ENCODE measurements at places on chromosomes 2 and 18.

DNA sequence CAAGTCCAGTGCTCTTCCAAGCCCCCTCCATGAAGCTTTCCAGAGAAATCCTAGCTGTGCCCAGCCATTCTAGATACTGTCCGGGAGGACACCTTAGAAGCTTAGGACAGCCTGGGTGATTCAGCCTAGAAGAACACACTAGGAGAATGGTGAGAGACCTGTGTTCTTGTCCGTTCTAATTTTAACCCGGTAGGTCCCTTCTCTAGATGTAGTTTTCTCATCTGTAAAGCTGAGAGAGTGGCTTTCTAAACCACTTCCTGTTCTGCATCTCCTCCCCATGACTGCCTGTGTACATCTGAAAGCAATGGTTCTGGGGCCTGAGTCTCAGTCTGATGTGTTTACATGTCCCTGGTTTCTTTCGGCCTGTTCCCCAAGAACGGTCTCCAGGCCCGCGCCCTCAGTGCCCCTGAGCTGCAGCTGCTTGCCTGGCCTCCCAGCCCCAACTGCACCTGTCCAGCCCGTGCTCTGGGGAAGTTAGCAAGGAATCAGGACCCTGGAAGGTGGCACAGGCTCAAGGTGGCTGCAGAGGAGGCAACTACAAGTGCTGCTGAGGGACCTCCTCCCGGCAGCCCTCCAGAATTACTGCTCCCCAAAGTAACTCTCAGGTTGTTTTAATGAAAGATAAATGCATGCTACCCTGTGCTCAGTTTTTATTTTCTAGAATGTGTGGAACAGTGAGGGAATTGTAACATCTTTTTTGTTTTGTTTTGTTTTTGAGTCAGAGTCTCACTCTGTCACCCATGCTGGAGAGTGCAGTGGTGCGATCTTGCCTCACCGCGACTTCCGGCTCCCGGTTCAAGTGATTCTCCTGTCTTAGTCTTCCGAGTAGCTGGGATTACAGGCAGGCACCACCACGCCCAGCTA, 105.9 kb downstream of the LBH start:
- DNase-seq = no peak

- no peak for DNase-seq
These were observed 32.9 kb downstream of the MBP start for GRCh38 chr18:77099485-77100370.

DNA sequence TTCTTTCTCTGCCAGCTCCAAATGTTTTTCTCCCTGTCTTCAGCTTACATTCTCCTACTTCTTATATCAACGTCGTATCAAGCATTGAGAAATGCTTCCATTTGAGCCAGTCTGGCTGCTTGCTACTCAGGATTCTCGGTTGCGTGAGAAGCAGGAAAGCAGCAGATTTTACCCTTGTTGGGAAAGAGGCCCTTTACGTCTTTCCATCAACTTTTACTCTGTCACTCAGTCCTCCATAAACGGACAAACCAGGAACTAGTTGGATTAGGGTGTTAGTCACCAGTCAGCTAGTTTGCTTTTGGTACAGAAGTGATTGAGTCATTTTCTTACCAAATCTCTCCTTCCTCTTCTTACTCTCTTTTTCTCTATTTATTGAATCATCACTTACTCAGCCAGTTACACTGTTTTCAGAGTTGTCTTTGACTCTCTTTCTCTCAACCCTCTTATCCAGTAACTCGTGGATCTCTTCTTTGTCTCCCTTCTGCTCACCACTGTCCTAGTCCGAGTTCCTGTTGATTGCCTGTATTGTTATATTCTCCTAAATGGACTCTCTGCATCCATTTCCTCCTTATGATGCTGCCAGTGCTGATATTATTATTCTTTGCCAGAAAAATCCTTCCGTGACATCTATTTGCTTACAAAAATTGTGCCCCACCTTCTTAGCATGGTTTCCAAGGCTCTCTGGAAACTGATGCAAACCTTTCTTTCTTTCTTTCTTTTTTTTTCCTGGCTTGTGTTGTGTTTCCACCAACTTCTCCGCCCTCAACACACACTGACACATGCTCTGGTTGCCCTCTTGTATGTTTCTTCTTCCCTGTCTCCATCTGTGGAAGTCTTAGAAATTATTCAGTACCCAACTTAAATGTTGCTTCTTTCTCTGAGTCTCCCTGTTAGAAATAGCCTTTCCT, 61.5 kb downstream of the VRK2 start:
- no peak for DNase-seq

- no peak for DNase-seq
These were observed 261.6 kb upstream of the ZNF804A start for GRCh38 chr2:184336688-184337087.

GRCh38 chr2:54666634-54667265, 56.7 kb upstream of the EML6 start:
- no peak for DNase-seq

- DNase-seq = no peak
These were observed 347.6 kb downstream of the CTNNA2 start for GRCh38 chr2:79860228-79861058.

- DNase-seq = peak; percentile 75
These were observed 526.2 kb upstream of the TNP1 start for GRCh38 chr2:217386041-217386440.

- DNase-seq = no peak
These were observed 954.1 kb downstream of the DSC3 start for GRCh38 chr18:30088238-30089015.

DNA sequence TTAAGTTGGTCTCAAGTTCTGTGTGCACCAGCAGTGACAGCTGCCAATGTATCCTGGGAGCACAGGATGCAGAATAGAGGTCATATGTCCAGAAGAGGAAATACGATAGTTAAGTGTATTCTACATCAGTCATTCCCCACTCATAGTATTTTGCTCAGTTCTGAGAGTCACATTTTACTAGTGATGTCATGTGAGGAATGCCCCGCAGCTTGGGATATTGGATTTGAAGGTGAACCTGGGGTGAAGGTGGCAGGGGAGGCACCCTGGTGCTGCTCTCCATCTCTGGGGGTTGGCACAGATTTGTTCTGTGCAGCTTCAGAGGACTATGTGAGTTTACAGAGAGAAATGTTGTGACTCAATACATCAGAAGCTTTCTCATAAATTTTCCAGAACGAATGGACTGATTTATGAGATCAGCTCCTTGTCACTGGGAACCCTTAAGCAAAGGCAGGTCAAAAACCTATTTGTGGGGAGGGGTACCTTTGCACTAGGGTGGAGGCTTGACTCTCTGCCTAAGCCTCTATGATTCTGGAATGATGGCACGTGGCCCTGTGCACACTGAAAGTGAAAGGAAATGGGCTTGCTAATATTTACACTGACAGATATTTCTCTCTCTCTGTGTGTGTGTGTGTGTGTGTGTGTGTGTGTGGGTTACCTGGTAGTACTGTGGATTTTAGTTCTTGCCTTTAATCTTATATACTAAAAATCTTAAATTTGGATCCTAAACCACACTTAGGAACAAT, 95.9 kb downstream of the NEB start:
- peak; percentile 31 for DNase-seq

DNA sequence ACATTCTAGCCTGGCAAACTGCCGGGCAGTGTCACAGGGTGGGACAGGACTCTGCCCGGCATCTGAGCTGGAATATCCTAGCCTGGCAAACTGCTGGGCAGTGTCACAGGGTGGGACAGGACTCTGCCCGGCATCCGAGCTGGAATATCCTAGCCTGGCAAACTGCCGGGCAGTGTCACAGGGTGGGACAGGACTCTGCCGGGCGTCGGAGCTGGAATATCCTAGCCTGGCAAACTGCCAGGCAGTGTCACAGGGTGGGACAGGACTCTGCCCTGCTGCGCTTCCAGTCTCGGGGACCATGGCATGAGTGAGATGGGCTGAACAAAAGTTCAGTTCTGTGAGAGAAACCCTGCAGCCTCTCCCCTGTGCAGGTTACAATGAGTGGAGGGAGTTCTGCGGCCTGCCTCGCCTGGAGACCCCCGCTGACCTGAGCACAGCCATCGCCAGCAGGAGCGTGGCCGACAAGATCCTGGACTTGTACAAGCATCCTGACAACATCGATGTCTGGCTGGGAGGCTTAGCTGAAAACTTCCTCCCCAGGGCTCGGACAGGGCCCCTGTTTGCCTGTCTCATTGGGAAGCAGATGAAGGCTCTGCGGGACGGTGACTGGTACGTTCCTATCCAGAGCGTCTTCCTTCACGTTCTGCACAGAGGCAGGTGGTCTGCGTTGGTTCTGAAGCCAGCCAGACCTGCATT, 80.3 kb downstream of the TPO start:
- DNase-seq = no peak

GRCh38 chr2:36650031-36650829, 46.3 kb upstream of the VIT start:
- DNase-seq = peak; percentile 18

DNA sequence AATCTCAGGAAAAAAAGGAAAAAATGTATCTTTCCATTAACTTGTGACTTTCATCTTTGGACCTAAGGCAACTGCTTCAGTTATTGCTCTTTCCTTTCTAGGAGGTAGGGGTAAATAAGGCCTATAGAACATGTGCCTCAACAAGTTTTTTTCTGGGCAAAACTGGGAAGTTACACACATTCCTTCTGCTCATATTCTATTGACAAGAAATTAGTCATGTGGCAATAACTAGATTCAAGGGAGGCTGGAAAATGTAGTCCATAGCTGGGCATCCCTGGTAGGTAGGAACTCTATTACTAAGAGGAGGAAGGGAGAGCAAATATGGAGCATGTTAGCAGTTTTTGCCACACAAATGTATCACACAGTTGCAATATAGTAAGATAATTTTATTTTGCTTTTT, 37.7 kb upstream of the NEMP2 start:
- no peak for DNase-seq

GRCh38 chr2:4357121-4357520, 653.7 kb downstream of the DCDC2C start:
- no peak for DNase-seq

GRCh38 chr2:9954136-9954535, 2.6 kb downstream of the GRHL1 start:
- no peak for DNase-seq

GRCh38 chr2:147016181-147016580, 828.6 kb upstream of the ACVR2A start:
- DNase-seq = no peak

- no peak for DNase-seq
These were observed 223.7 kb upstream of the SMAD7 start for GRCh38 chr18:49174478-49174877.

- DNase-seq = peak; percentile 44
These were observed 312.9 kb downstream of the PRKCE start for GRCh38 chr2:45964223-45964841.

DNA sequence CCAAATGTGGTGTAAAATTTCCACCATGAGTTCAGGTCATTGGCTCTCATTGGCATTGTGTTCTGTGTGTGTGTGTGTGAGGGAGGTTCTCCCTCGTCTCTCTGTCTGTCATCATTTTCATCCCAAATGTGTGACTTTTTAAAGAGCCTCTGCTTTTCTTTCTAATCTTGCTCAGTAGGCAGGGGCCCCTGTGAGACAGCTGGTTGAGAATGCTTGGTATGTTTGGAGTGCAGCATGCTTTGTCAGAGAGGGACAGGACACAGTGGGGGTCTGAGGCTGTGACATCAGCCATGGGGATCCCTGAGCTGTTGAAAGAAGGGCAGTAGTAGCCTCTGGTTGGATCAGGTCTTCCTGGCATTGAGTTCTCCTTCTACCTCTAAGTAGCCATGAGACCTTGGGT, 10.6 kb downstream of the PTPRM start:
- DNase-seq = no peak

DNA sequence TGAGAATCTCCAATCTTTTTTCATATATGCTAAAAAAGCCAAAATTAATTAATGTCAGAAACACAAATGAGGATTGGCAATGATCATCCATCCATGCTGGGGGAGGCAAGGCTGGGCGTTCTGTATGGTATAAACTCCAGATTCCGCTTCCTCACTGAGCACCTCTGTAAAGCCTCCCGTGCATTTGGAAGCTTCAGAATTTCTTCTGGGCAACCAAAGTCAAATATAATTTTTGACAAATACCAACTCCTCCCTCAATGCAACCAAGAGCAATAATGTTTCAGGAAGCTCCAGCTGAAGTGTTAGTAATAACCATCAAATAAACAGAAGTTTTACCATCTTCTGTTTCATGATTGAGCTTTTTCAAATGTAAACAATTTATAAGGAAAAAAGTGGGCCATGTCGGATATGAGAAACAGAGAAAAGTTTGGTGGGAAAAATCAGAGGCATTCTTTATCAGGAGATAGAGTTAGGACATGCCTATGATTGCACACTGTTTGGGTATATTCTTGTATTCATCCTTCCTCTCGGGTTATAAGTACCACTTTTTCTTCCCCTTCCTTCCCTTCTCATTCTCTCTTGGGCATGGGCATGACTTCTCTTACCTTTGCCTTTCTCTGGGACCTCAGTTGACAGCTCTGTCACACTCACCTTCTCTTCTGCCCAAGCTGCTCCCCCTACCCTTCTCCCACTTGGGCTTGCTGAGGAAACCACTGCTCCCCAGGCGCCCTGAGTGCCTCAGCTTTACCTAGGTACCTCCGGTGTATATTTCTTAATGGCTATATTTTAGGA, 149.5 kb upstream of the ZEB2 start:
- DNase-seq = no peak

- DNase-seq = no peak
These were observed 115.0 kb downstream of the EN1 start for GRCh38 chr2:118732432-118732831.

DNA sequence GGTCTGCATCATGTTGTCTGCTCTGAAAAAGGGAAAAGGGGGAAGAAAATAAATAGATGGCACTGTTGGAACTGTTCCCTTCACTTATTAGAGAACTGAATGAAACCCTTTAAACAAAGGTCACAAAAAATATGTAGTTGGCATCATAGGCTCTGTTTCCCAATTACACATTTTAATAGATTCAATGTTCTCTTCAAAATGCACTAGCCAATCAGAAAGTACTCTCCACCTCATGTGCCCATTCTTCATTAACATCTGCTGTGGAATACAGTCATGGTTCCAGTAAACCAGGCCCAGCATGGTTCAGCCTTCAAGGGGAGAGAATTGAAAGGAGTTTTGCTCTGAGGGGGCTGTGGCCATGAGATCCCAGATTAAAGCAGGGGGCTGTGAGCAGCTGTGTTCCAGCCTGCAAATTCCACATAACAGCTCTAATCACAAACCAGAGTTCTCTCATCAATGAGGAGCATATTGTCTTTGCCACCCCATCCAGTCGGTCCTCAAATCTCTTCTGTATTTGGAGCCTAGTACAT, 165.9 kb upstream of the CREB1 start:
- DNase-seq = no peak

- no peak for DNase-seq
These were observed 376.1 kb downstream of the IRS1 start for GRCh38 chr2:226423498-226423960.
